Activated T-cell treated with anti-CD3 and anti-CD28 coated beads for 1 hour (primary cell): ENCODE measurements at places on chromosomes 5 and 9.

DNA sequence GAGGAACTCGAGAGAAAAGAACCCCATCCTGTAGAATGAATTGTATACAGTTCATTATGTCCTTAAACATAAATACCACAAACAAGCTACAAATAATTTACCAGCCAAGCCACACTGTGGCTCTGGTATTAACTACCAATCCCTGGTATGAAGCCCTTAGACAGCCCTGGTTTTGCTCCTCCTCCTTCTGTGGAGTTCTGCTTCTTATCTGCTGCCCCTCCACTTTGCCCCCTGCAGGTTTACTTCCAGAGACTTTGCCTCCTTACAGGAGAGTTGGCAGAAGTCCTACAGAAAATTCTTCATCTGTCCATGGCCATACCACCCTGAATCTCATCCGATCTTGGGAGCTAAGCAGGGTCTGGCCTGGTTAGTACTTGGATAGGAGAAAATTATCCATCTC is 219.8 kb downstream of the ACTL7B start:
- DNase-seq: no peak

GRCh38 chr5:140324041-140324600 is 21.2 kb upstream of the PFDN1 start:
- no peak for DNase-seq

- no peak for DNase-seq
These were observed 8.8 kb downstream of the FGF18 start for GRCh38 chr5:171428168-171428696.

DNA sequence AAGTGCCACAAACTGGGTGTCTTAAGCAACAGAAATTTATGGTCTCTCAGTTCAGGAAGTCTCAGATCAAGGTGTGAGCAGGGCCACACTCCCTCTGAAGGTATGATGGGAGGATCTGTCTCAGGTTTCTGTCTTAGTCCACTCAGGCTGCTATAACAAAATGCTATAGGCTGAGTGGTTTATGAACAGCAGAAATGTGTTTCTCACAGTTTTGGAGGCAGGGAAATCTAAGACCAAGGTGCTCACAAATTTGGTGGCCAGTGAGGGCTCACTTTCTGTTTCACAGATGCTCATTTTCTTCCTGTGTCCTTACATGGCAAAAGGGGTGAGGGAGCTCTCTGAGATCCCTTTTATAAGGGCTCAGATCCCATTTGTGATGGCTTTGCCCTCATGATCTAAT is 281.4 kb downstream of the CWC27 start:
- DNase-seq: no peak
